NCI-H1092 treated with DMSO at 0.1 percent for 48 hours (cell line): ENCODE measurements at places on chromosomes 16 and 17.

- DNase-seq: no peak
These were observed 22.1 kb downstream of the ZFHX3 start for GRCh38 chr16:73025856-73026210.

GRCh38 chr17:1592751-1593629, 30.4 kb upstream of the PITPNA start:
- DNase-seq: no peak

- no peak for DNase-seq
These were observed 41.4 kb downstream of the GRB2 start for GRCh38 chr17:75364078-75364477.

DNA sequence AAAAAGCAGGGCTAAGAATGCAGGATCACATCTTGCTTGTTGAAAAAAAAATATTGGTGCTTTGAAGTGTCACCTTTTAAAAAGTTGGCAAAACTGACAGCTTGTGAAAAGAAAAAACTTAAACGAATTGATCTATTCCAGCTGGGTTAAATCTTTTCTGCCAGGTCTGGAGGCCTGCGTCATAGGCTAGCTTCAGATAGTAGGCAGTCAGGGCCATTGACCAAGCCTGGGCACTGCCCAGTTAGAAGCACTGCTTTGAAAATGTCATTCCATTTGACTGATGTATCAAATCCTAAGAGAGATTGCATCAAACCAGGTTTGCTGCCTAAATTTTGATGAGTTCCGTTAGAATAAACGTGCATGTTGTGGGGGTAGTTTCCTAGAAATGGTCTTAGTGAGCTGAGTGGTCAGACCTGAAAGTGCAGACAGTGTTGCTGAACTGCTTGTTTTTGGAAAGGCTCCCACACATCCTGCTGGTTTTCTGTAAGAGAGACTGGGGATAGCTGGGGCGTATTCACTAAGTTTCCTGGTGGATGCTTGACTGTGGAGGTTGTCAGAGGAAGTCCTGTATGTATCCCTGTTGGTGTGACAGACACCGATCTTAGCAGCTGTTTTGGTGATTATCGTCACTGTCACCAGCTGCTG, 38.8 kb downstream of the NUP88 start:
- DNase-seq: no peak

DNA sequence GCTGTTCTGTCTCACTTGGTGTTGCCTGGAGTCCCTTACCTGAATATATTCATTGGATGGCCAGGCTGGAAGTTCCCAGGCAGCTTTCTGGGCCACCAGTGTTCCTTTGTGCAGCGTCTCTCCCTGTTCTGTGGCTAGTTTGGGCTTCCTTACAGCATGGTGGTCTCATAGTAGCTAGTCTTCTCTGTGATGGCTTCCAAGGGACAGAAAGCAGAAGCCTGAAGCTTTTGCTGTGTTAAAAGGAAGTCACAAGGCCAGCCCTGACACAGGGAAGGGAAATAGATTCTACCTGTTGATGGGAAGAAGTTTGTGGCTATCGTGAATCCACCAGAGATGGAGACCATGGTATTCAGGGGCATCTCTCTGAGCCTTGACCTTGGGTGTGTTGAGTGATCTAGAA, 34.6 kb downstream of the PLCG2 start:
- no peak for DNase-seq

- DNase-seq: no peak
These were observed 4.5 kb downstream of the MAF start for GRCh38 chr16:79595931-79596450.

DNA sequence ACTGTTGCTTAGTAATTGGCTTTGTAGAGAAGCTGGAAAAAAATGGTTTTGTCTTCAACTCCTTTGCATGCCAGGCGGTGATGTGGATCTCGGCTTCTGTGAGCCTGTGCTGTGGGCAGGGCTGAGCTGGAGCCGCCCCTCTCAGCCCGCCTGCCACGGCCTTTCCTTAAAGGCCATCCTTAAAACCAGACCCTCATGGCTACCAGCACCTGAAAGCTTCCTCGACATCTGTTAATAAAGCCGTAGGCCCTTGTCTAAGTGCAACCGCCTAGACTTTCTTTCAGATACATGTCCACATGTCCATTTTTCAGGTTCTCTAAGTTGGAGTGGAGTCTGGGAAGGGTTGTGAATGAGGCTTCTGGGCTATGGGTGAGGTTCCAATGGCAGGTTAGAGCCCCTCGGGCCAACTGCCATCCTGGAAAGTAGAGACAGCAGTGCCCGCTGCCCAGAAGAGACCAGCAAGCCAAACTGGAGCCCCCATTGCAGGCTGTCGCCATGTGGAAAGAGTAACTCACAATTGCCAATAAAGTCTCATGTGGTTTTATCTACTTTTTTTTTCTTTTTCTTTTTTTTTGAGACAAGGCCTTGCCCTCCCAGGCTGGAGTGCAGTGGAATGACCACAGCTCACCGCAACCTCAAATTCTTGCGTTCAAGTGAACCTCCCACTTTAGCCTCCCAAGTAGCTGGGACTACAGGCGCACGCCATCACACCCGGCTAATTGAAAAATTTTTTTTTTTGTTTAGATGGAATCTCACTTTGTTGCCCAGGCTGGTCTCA, 6.2 kb upstream of the TMEM235 start:
- no peak for DNase-seq

DNA sequence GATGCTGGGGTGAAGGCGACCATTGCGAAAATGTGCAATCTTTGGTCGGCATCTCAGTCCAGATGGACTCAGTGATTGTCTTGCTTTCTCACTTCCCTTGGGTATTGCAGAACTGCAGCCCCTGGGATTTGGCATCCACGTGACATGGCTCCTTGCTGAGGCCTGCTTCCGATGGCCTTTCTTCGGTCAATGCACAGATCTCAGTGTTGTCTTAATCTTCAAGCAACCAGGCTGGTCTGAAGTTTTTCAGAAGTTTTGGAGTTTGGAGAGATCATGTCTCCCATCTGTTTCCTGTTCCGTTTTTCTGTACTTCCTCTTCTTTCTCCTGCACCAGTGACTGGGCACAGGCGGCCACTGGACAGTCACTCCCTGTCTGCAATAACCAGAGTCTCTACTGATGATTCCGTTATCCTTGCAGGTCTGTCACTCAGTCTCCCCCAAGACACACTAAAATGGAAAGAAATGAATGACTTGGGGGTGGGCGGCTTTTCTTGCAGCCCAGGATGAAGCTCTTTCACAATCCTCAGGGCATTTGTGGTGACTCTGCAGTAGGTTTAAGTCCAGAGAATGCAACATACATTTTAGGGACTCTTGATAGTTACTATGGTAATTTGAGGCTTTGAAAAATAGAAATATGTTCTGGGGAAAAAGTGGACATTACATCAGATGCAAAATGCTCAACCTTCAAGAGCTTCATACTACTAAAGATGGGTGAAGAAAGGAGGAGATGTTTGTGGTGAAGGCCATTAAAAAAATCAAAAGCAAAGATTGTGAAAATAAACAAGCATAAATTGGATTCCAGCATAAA, 106.3 kb upstream of the ZFHX3 start:
- DNase-seq: no peak

GRCh38 chr17:51926448-51926847, 232.1 kb downstream of the CA10 start:
- DNase-seq: no peak

GRCh38 chr17:82734987-82735866, at the start of gene FN3K:
TSS of gene FN3K (plus strand) at chr17:82735615. CDS start at chr17:82735637, 22 bp downstream.
- DNase-seq: peak; percentile 54

GRCh38 chr16:15594711-15595320, 48.1 kb downstream of the MARF1 start:
- no peak for DNase-seq

DNA sequence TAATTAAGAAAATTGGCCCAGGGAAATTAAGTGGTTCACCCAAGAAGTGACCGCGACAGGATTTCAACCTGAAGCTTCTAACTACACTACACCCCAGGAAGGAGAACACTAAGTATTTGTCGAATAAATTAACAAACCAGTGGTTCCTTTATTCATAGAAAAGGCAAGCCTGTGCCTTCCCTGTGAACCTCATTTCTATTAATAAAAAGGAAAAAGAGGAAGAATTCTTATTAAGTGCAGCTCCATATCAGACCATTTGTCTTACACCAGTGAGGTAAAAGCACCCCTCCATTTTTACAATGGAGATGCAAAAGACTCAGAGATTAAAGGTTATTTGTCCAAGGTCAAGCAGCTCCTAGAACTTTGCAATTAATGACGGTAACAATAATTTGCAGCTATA, 1.7 kb downstream of the COPS3 start:
- DNase-seq: no peak

DNA sequence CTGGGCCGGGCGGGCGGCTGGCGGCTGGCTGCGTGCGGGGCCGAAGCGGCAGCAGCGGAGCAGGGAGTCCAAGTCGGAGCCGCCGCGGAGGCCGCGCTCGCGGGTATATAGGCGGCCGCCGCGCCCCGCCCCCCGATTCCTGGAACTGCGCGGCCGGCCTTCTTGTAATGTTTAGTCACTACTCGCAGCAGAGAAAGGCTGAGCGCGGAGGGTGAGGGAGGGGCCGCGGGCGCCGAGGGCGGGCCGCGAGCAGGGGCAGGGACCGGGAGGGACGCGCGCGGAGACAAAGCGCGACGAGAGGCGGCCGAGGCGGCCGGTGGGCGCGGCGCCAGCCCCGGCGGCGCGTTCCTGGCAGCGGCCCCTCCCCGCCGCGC, at the start of gene SOCS3:
SOCS3 (minus strand) TSS at position 81 of the 374 bp plus-strand sequence. CDS start 982 bp downstream, outside the sequence.
- peak; percentile 68 for DNase-seq

GRCh38 chr17:49971848-49972485, 3.0 kb downstream of the DLX4 start:
- DNase-seq: no peak

DNA sequence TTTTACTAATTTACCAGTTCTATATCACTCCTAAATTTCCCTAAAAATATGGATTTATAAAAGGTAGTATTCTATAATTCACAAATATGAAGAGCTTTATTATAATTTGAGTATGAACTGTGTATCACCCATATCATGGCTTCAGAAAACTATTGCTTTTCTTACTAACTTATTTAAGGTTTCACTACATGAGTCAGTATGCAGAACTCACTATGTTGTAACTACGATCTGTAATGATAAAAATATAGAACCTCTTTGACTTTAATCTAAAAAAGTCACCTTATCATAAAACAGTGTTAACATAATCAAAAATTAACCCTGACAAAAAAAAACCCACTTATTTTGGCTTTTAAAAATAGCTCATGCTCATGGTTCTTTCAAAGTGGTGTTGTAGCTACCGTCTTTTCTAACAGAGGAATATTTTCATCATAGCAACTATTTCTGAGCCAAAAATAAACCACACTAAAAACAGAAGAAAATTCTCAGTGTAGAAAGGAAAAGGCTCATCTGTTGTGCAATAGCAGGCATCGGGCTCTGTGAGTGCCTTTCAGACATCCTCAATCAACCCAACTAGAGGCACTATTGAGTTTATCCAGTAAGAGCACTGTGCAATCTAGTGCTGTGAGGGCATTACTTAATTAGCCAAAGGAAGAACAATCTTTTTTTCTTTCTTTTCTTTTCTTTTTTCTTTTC, 42.1 kb downstream of the ITGAM start:
- no peak for DNase-seq

DNA sequence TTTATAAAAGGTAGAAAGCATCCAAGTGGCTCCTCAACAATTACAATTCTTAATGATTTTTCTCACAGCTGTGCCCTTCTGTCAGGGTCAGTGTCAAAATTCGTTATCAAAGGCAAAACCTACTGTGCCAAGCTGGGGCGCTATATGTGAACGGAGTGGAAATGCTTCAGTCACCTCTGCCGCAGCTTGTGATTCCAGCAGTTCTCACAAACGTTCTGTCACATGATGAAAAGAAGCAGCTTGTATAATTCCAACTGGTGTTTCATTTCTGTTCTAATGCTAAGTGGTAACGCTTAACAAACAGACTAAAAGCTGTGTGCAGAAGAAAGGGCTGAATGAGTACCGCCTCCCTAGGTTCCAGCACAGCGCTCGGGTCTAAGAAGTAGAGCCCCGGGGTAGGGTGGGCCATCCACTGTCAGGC, 14.2 kb downstream of the PLD6 start:
- DNase-seq: no peak

DNA sequence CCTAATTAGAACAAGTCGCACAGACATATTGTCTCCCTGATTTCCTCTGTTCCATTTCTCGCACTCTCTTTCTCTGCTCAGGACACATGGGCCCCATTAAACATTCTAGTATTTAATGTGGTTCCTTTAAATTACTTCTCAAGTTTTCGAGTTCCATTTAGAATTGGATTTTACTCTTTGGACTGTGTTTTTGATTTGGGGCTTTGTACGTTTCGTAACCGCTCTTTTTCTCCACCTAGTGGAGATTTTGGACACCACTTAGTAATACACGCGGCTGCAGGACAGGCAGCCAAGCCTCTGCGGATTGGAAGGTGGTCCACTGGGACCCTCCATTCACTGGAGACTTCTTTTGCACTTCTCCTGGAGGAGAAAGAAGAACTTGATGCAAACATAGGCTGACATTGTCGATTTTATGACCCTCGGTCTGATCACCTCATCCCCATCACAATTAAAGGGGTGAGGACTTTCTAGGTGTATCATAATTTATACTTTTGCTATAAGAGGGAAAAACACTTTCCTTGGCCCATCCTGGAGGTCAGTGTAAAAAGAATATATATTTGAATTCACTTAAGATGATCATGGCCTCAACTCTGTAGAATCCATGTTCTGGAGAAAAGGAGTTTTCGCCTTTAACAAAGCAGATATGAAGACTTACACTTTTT, 85.7 kb downstream of the NOG start:
- DNase-seq: peak; percentile 51

DNA sequence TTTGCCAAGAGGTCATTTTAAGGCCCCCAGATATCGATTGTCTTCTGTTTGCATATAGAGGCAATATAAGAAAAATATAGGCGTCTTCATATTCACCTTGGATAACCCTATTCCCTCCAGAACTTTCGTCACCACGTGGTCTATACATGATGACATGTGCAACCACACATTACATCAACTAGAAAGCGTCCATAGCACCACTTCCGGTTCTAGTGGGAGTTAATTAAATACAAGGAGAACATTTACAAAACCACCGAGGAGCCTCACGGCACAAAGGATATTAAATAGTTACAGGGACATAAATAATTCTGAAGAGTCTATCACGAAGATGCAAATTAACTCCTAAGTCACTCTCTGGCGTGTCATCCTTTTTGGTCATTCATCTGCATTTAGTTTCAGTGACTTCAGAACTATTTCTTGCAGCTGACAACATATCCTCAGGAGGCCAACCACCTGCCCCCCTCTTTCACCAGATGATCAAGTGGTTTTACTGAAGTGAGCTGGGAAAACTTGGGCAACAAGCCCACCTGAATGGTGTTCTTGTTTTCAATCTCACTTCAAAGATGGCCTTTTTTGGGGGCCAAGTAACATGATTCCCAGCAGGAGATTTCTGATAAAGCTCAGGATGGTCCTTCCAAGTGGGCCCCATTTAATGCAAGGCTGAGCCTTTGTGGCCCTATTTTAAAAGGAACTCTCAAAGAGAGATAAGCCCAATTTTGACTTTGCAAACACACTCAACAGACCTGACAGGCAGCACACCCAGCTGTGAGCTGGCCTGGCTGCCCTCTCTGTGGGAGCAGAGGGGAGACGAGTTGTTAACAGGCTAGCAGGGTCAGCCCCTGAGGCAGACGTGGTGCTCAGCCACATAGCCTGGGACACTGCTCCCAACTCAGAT, 15.3 kb downstream of the CMTM3 start:
- no peak for DNase-seq

- DNase-seq: peak; percentile 27
These were observed 21.7 kb downstream of the AXIN2 start for GRCh38 chr17:65539630-65540266.
